ENCODE measurements at places on chromosomes 6 and 20.

GRCh38 chr6:53014063-53014462 is 19.0 kb upstream of the GSTA4 start:
- no peak for DNase-seq

GRCh38 chr20:9137001-9137400 is 68.1 kb downstream of the PLCB4 start:
- no peak for DNase-seq

DNA sequence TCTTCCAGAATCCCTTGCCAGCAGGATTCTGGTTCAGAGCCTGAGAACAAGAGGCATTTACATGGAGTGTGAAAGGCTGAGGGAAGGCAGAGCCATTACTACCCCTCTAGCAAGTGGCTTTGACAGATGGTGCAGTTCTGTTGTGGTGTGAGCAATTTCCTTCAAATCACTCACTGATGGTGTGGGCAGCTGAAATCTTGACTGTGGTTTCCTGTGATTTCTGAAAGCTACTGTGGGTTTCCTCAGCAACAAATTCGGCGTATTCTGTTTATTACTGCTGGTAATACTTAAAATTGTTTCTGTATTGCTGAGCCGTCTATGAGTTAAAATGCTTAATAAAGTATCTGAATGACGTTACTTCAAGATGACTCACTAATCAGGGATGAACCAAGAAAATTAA is 181.5 kb upstream of the TCF21 start:
- DNase-seq, result peak; percentile 59

DNA sequence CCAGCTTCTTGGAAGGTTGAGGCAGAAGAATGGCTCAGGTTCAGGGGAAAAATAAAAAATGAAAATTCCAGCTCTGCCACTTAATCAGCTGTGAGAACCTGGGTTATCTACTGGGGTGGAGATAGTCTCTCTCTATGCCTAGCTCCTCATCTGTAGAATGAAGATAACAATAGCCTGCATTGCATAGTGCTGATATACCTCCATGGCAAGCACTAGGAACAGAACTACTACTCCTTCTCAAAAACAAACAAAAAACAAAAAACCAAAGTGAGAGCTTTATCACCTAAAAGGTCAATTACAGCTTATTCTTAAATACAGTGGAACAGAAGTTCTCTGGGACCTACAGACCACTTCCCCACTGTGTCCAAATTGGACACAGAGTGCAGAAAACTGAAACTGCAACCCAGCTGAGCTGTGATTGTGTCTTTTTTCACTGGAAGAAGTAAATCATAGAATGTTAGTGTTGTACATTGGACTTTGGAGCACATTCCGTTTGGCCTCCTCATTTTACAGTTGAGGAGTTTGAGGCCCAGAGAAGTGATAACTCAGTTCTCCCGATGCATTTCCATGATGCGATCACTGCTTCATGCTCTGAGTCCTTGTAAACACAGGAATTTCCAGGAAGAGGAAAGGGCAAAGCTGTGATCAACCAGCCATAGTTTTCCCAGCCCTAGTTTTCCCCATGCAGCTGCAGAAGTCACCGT is 23.3 kb downstream of the MTFR2 start:
- no peak for DNase-seq

GRCh38 chr6:147787417-147787816 is 278.9 kb downstream of the SAMD5 start:
- DNase-seq, result no peak

GRCh38 chr6:74177506-74177905 is 481.5 kb downstream of the CD109 start:
- DNase-seq, result no peak

DNA sequence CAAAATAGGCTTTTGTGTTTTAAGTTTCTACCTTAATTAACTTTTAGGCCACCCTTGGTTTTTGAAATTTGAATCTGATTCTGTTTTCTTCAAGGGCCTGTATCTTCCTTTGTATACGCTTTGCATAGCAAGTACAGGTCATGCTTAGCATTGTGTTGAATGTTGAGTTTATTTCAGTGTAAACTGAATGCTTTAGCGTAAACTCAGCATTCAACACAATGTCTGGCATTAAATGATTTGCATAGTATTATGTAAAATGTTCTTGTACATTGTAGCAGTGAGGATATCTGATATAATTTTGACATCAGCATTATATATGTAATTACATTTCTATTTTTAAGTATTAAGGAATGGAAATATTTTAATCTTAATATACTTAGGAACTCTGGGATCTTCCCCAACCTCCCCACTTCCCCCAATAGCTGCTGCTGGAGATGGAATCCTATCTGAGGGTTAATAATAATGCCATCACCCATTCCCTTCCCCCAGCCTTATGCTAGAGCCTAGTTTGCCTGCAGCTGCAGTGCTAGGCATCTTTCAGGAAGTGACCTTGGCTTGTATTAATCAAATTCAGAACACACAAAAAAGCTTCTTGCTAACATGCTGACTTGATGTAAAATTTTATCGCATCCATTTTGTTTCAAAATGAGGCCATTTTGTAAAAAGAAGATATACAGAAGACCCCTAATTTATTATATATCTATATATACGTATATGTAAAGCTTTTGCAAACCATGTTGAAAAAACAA is 73.1 kb downstream of the NCOA3 start:
- peak; percentile 25 for DNase-seq

DNA sequence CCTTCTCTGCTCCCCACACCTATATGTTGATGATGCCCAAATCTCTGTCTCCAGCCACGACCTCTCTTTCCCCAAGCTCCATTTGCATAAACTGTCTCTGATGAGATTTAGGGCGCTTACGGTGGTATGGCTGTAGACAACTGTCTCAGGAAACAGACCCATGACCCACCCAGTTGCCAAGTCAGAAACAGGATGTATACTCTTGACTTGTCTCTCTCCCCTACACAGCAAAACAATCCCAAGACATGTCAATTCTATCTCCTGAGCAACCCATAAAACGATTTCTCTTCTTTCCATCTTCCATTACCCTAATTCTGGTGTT is 13.9 kb downstream of the GNL1 start:
- no peak for DNase-seq

DNA sequence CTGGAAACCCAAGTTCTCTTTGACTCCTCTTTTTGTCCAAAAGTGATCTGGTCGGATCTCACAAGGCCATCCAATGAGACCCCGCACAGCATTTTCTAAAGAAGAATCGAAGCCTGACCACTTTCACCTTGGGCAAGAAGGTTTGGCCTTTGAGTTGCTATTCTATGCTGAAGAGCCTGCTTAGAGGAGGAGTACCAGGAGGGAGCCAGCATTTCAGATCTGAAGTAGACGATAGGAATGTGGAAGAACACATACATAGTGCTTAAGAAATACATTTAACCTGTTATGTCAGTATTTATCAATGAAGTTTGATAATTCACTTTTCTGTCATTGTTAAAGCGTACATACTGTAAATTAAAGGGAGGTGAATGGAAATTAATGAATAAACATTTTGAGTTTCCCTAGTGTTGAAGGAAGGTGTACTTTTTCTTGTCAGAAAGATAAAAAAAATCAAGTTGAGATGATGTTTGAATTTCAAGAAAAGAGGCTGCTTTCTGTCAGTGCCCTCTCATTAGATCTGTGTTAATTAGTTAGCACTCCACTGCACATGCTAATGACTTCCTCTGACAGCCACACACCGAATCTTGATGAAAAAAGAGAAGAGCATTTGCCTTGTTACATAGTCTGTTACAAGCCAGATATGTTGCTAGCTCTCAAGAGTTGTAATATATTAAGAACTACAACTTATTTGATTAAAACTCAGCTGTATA is 10.9 kb upstream of the TDRD6 start:
- DNase-seq, result no peak

DNA sequence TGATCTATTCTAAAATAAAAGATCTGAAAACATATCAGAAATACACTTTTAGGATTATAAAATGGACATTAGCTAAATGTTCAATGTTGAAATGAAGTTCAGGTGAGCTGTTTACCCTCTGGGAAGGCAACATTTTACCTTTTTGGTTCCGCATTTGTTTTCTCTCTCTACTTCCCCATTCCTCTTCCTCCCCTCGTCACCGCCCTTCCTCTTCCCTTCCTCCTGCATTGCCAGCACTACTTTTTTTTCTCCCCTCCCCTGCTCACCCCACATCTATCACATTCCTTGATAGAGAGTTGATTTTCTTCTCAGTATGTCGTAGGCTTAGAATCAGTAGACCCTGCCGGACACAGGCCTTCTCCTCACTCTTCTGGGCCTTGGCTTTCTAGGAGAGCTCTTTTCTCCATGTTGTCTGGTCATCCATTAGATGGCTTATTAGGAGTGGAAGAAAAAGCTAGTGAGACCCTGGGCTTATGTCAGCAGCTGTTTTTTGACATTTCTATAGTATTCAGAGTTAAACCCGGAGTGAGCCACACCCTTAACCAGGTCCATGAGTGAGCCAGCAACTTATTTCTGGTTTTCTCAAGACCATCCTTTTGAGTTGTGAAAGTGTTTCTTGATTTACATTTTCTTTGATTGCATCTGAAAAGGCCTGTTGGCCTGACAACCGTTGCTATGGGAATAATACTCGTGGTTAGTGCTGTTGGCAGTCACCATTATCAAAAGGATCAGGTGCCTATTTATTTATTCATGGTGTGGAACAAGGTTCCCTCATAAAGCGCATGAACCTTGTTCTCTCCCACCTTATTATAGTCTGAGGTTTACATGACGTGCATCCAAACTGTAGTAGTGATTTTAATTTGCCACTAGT is 90.9 kb downstream of the DTD1 start:
- DNase-seq, result no peak

GRCh38 chr6:24520929-24521546 is 26.3 kb downstream of the ALDH5A1 start:
- peak; percentile 34 for DNase-seq

GRCh38 chr6:34520645-34521462 is 35.3 kb downstream of the SPDEF start:
- DNase-seq, result no peak

DNA sequence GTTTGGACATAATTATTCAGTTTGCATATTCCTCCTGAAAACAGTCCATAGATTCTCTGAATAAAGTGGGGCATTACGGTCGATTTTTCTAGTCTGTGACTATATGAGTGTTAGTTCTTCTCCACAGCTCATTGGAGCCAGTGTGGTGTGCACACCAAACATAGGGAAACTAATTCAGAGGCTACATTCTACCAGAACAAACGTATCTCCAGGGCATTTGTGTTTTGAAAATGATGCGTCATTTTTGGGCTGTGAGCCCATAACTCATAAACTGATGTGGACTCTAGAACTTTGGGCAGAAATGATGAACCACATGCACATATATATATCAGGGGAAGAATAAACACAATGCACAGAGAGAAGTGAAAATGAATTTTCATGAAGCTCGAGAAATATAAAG is 41.8 kb downstream of the C6orf58 start:
- DNase-seq, result no peak

DNA sequence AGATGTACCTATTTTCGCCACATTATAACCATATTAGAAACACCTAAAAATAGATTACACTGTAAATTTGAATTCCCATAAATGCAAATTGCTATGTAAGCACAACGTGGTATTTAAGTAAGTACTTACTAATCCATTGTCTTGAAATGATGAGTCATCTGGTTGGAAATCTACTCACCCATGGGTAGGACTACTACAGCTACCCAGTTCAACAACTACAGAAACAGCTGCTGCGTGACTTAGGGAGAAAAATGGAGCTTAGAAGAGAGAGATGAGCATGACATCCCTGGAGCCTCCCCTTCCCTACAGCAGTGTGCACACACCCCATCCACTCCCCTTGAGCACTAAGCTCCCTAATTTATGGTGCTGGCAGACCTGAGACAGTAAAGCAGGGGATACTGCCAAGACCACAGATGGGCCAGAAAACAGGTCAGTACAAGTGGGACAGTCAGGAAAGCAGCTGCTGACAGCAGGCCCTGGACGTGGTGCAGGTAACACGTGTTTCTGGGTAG is 26.9 kb downstream of the RRAGD start:
- peak; percentile 18 for DNase-seq

- no peak for DNase-seq
These were observed 94.4 kb upstream of the FAM184A start for GRCh38 chr6:119172824-119173223.

DNA sequence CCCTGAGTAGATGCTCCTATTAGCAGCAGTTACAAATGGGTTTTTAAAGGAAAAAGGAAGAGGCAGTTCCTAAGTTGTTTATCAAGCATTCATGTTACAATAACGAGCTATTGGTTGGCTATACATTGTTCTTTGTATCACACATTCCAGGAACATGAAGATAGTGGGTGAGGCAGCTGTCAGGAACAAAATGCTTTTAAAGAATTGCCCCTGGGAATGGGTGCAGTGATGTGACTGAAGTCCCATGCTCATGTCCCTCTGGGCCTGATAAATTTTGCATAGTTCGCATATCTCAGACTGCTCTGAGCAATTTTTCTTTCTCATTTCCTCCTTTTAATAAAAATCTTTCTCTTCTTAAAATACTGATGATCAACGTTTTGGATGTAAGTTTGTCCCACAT is 3.7 kb downstream of the ENPP1 start:
- no peak for DNase-seq

GRCh38 chr6:132607544-132608233 is 16.4 kb downstream of the TAAR2 start:
- no peak for DNase-seq

DNA sequence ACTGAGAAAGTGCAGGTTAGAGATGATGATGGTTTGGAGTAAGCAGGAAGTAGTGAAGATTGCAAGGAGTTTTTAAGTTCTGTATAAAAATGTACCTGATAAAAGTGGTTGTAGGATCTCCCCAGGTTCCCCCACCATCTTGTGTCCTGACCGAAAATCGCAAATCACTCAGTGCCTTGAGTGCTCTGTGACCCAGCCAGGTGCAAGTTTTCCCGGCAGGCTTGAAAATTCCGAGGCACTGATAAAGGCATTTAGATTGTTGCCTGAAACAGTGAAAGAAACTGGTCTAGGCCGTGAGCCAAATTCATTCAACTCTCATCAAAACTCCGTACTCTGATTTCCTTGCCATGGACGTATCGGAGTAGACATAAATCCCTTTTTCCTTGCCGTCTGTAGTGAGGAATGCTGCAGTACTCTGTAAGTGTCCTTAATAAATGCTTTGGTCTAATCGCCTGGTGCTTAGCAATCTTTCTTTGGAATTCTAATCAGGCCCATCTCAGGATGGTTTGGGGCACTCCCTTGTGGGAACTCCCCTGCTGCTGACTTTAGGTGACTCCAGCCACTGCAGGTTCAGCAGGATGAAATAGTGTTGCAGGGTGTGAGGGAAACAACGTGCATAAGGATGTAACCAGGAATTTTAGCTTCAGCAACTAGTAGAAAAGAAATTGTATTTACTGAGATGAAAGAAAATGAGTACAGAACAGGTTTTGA is 1199.8 kb upstream of the MAP3K7 start:
- no peak for DNase-seq

Measured in activated CD4-positive, alpha-beta T cell treated with anti-CD3 and anti-CD28 coated beads, Interleukin-2, Interleukin-4, amounts not matched to agents 100 ng/mL and 50 ng/mL, durations not matched to agents 16 hours and 8 hours (primary cell).